ENCODE measurements at places on chromosomes 3 and 15. TPM values are rescaled to one million over a fixed set of nuclear protein-coding genes. Genes with fewer than 3 reads are reported as not detected.
A peak's percentile ranks its signal among the peaks of the same experiment; 100 is the strongest.

Gene SLC38A3
- polyA plus RNA-seq = not detected

Gene CCR8
- 1.1 TPM for polyA plus RNA-seq

Gene SEMA3G
- not detected for polyA plus RNA-seq

- peaks cover 1% of the 10 kb centered on the region for H3K27me3 ChIP-seq
- no peaks in the 10 kb centered on the region for H3K4me1 ChIP-seq
- H3K27ac ChIP-seq = no peak overlapping the region
- H3K36me3 ChIP-seq = no peaks in the 10 kb centered on the region
Observed at GRCh38 chr15:48582452-48583247, 62.9 kb downstream of the FBN1 start.

GRCh38 chr3:124519591-124520194 lies 210.6 kb upstream of the UMPS start:
- H3K36me3 ChIP-seq = no peaks in the 10 kb centered on the region
- no peak for DNase-seq
- peaks cover 16% of the 10 kb centered on the region for H3K27me3 ChIP-seq
- no peak overlapping the region for H3K4me3 ChIP-seq

GRCh38 chr3:138873471-138874278 lies 38.9 kb upstream of the PIK3CB start:
- H3K27ac ChIP-seq = no peak overlapping the region
- H3K4me1 ChIP-seq = peaks cover 7% of the 10 kb centered on the region
- no peak overlapping the region for H3K4me3 ChIP-seq
- no peak for DNase-seq

DNA sequence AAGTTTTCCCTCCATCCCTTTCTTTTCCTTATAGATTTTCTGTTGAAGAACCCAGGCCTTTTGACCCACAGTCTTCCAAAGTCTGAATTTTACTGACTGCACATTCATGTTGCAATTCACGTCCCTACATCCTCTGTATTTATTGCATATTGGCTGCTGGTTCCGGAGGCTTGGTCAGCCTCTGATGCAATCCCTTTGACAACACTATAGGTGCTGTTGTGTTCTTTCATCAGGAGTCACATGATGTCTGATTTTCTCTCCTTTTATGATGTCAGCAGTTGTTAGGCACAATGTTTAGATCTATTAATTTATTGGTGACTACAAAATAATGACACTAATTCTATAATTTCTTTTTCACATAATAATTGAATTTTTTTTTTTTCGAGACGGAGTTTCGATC lies 8.7 kb downstream of the CYP1A1 start:
- H3K27ac ChIP-seq = no peak overlapping the region
- H3K36me3 ChIP-seq = no peaks in the 10 kb centered on the region
- no peaks in the 10 kb centered on the region for H3K4me1 ChIP-seq
- H3K27me3 ChIP-seq = no peaks in the 10 kb centered on the region

DNA sequence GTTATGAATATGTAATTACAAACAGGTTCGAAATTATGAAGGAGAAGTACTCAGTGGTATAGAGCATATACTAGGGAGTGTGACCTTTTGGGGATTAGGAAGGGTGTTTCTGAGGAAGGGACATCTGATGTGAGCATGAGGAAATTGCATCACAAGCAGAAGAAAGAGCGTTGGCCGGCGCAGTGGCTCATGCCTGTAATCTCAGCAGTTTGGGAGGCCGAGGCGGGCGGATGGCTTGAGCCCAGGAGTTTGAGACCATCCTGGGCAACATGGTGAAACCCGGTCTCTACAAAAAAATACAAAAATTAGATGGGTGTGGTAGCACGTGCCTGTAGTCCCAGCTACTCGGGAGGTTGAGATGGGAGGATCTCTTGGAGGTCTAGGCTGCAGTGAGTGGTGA lies 6.9 kb downstream of the CMTM7 start:
- H3K4me3 ChIP-seq = no peak overlapping the region
- DNase-seq = no peak
- H3K27me3 ChIP-seq = no peaks in the 10 kb centered on the region
- no peaks in the 10 kb centered on the region for H3K36me3 ChIP-seq
- peaks cover 55% of the 10 kb centered on the region for H3K4me1 ChIP-seq
- H3K27ac ChIP-seq = no peak overlapping the region

GRCh38 chr3:101185341-101185740 lies 135.0 kb downstream of the IMPG2 start:
- no peaks in the 10 kb centered on the region for H3K4me1 ChIP-seq
- H3K4me3 ChIP-seq = no peak overlapping the region
- no peak overlapping the region for H3K27ac ChIP-seq
- H3K27me3 ChIP-seq = no peaks in the 10 kb centered on the region
- no peaks in the 10 kb centered on the region for H3K36me3 ChIP-seq
- no peak for DNase-seq

GRCh38 chr3:111667621-111668239 lies 72.6 kb upstream of the ZBED2 start:
- H3K27ac ChIP-seq = peak overlapping the region; percentile 96
- peaks cover 71% of the 10 kb centered on the region for H3K4me1 ChIP-seq
- H3K27me3 ChIP-seq = peaks cover 6% of the 10 kb centered on the region
- H3K36me3 ChIP-seq = peaks cover 27% of the 10 kb centered on the region

- no peaks in the 10 kb centered on the region for H3K36me3 ChIP-seq
- no peak for DNase-seq
- H3K4me1 ChIP-seq = peaks cover 18% of the 10 kb centered on the region
- H3K4me3 ChIP-seq = no peak overlapping the region
- no peaks in the 10 kb centered on the region for H3K27me3 ChIP-seq
- H3K27ac ChIP-seq = no peak overlapping the region
Observed at GRCh38 chr3:47799733-47800132, 3.2 kb upstream of the DHX30 start.

- H3K4me1 ChIP-seq = no peaks in the 10 kb centered on the region
- no peak for DNase-seq
- no peak overlapping the region for H3K4me3 ChIP-seq
- H3K36me3 ChIP-seq = no peaks in the 10 kb centered on the region
Observed at GRCh38 chr3:188125076-188125475, 28.9 kb upstream of the LPP start.

GRCh38 chr3:46460051-46460450 lies 4.7 kb downstream of the LTF start:
- H3K27ac ChIP-seq = no peak overlapping the region
- H3K4me3 ChIP-seq = no peak overlapping the region
- H3K36me3 ChIP-seq = peaks cover 5% of the 10 kb centered on the region
- H3K27me3 ChIP-seq = peaks cover 15% of the 10 kb centered on the region
- no peak for DNase-seq

DNA sequence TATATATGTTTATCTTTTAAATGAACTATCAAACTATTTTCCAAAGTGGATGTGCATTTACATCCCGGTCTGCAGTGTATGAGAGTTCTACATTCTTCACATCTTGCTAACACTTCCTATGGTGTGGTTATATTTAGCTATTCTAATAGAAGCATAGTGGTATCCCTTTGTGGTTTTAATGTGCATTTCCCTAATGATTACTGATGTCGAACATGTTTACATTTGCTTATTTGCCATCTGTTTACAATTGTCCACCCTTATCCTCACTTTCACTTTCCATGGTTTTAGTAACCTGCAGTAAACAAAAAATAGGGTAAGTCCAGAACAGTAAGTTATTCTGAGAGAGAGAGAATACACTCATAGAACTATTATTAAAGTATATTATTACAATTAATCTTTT lies 360.5 kb upstream of the NAALADL2 start:
- H3K27ac ChIP-seq = no peak overlapping the region
- no peak overlapping the region for H3K4me3 ChIP-seq
- no peaks in the 10 kb centered on the region for H3K4me1 ChIP-seq
- no peaks in the 10 kb centered on the region for H3K36me3 ChIP-seq

All from immature natural killer cell (primary cell).